NCI-H1092 (cell line): ENCODE measurements at places on chromosomes 12 and 14.
A peak's percentile ranks its signal among the peaks of the same experiment; 100 is the strongest.

DNA sequence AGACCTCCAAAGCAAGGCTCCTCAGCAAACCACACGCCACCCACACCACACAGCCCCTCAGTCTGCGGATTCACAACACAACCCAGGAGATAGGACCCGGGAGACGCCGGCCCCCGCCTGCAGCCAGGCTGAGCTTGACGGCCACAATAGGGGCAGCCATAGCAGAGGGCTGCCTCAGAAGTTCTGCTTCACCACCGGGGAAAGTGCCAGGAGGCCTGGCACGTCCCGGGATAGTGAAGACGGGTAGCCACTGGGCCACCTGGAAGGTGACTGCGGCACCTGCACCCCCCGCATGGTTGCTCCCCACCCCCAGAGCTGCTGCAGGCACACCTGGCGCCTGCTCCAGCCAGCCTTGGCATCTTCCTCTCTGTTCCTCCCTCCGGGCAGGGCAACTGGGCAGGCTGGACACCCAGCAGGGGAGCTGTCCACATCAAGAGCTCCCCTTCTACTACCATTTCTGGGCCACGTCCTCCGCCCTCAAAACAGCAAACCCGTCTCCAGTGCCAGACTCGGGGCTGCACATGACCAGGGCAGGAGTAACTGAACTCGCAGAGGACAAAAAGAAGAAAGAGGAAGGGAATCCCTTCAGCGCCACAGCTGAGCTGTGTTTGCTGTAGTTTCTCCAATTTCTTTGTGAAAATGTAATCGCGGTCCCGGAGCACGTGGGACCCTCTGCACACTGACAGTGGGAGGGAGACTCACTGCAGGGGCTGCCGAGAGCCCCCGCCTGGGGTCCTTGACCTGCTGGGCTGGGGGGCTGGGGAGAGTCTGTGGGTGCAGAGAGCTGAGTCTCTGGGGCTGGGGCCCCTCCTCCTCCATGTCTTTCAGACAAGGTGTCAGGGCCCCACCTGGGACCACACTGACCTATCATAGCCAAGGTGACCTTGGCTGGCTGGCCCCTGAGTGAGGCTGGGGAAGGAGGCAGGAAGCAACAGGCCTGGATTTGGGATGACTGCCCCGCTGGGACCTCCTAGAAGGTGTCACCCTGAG, 74.2 kb upstream of the C14orf180 start:
- no peak for DNase-seq

GRCh38 chr12:99619389-99620158, 28.0 kb upstream of the GARIN6 start:
- DNase-seq = no peak

- no peak for DNase-seq
These were observed 156.5 kb upstream of the RMST start for GRCh38 chr12:97306147-97306546.

DNA sequence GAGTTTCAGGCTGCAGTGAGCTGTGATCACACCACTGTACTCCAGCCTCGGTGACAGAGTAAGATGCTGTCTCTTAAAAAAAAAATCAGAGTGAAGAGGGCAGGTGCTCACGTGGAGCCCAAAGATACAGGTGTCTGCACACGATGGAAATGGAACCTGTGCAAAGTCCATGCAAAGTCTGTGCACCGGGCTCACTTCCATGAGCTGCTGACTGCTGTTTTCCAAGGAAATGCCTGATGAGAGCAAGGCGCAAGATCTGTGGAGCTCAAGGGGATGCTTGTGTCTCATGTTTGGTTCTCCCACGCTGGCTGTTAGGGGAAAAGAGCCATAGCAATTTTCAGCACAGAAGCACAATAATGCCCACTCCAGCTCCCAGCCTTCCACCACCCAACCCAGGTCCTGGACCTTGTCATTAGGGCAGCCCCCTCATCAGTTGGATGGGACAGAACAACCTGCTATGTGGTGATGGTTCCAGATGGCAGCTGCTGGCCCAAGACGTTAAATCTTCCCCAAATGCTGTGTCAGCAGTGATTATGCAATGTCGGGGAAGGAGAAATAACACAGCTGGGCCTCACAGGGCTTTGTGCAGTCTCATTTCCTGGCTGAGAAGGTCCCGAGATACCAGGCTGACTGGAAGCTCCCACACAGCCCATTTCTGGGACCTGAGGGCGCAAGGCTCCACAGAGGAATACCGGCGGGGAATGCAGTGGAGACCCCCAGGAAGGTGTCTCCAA, 27.9 kb upstream of the DICER1 start:
- DNase-seq = no peak

DNA sequence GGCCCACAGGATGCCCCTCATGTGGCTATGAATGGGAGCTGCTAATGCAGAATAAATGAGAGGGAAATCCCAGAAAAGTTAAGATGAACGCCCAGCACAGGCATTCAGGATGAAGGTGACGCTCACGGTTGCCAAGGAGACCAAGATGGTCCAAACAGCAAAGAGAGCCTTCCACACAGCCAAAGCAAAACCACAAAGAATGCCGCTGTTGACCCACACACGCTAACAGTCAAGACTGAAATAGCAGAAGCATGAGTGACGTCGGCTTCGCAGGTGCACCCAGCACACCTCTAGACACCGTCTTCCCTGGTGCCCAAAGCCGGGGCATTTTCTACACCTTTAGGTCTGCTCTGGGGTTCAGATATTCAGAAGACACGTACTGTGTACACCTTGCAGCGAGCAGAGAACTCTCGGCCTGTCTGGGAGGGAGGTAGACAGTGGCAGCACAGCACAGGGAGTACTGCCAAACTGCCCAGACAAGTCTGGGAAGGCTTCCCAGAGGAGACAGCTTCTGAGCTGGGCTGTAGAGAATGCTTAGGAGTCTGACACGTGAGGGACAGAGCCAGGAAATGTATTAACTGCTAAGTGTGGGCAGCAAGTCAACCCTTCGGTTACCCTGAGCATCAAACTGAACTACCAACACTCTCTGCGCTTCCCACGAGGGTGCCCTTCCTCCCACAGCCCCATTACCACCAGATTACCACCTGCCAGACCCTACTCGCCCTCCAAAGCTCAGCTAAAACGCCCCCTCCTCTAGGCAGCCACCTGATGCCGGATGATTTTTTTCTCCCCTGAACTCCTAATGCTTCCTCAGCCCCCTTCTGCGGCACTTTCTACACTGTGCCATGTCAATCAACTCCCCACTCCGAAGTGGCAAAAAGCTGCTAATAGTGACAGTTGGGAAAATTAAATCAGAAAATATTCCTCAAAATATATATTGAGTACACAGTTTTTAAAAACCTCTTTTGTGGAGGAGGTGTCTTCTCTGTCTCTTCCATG, 50.1 kb downstream of the CCDC88C start:
- DNase-seq = no peak

- peak; percentile 72 for DNase-seq
These were observed 699 bp downstream of the MGAT2 start for GRCh38 chr14:49621114-49621881.

GRCh38 chr14:55336691-55337090, 65.5 kb downstream of the FBXO34 start:
- no peak for DNase-seq

DNA sequence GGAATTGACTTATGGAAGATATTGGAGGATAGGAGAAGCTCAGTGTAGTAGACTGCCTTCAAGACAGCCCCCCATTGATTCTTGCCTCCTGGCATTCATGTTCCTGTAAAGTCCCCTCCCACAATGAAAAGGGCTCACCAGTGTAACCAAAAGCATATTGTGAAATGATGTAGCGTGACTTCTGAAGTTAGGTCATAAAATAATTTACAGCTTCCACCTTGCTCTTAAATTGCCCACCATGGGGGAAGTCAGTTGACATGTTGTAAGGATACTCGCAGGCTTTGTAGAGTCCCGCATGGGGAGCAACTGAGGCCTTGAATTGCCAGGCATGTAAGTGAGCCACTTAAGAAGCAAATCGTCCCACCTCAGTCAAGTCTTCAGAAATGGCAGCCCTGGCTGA, 25.1 kb downstream of the GTSF1 start:
- no peak for DNase-seq

- DNase-seq = no peak
These were observed 9.9 kb downstream of the CCDC175 start for GRCh38 chr14:59566725-59567124.

DNA sequence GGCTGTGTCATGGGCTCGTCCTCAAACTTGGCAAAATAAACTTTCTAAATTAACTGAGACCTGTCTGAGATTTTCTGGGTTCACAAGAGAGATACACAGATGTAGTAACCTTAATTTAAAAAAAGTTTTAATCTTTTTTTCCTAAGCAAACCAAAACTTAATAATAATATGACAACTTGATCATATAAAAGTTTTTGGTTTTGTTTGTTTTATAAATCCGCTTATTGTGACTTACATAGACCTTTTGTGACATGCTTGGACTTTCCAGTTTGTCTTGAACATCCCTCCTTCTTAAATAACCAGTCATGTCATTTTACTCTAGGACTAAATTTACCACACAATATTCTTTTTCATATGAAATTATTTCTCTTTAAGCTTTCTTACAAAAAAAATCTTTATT, 8.5 kb downstream of the RDH12 start:
- no peak for DNase-seq

- no peak for DNase-seq
These were observed 118.1 kb upstream of the FOXN3 start for GRCh38 chr14:89534902-89535685.

DNA sequence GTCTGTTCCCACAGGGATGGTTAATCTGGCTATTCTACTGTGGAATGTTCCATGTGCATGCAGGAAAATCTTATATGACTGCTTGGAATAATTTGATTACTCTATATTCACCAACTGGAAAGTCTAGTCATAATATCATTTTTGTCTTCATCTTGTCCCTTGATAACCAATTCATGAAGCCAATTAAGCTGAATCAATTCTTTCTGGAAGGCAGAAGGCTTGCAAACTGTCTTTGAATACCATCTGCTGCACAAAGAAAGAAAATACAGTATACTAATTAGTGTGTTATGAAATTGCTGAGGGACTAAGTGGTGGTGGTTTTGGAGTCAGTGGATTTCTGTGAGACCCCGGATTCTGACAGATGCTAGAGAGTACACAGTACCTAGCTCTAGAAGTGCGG, 546.5 kb upstream of the MIS18BP1 start:
- no peak for DNase-seq

DNA sequence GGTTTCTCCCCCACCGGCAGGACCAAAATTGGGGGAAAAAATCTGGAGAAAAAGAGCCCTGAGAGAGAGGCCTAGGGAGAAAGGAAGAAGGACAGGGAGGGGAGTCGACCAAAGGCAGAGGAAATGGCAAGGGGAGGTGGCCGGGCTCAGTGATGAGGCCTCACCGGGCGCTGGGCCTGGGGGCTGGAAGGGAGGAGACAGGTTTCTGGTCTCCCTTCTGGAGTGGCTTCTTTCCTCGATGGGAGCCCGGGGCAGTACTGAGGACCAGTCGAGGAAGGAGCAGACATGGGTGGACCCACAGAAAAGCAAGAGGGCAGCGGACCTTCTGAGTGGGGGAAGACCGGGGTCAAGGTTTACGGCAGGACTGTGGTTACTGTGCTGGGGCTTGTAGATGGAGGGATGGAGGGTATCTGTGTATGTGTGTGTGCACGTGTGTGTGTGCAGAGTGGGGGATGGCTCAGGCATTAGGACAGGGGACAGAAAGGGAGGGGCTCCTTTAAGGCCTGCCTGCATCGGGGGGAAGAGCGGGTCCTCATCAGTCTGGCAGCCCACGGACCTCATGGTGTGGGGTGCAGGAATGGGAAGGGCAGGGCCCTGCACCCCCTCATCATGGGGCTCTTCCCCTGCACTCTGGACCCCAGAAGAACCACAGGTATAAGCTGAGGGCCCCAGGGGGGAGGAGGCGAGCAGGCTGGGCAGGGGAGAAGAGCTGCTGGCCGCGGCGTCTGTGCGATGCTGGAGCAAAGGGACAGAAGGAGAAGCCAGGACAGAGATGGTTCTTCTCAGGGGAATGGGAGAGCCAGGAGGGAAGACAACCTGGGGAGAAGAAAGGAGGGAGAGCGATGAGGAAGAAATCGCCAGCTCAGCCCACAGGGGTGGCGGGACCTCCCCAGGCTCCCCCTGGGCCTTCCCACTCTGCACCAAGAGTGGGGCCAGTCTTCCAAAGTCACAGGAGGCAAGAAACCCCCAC, 15.1 kb upstream of the RPLP0 start:
- DNase-seq = no peak

GRCh38 chr12:109533487-109533740, 39.9 kb downstream of the MMAB start:
- DNase-seq = no peak

GRCh38 chr12:22740656-22741355, 115.8 kb downstream of the ETNK1 start:
- DNase-seq = no peak

GRCh38 chr14:36935976-36936678, 236.3 kb downstream of the SLC25A21 start:
- no peak for DNase-seq

GRCh38 chr14:101177301-101177971, 273.9 kb upstream of the RTL1 start:
- DNase-seq = no peak

DNA sequence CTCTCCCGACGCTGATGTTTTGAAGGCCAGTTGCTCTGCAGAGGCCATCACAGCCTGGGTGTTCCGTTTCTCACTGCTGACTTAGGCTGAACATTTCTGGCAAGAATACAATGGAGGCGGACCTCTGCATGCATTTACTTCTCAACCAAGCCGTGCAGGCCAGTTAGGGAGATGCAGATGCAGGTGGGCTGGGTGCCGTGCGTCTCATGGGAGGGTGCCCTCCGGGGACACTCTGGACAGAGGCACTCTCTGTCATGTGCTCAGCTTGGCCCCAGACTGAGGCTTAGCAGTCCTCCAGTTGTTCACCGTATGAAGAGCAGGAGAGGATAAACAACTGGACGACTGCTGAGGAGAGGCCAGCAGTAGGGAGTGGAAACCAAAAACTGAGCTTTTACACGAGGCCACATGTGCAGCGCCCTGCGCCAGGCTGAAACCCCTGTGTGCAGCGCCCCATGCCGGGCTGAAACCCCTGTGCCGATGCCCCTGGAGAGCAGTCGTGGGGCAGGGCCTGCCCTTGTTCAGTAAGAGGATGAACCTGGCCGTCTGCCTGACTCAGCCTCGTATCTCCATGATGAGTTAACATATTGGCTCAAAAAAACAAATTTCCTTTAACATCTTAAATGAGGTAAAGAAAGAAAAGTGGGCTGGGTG, 32.3 kb downstream of the DDX51 start:
- no peak for DNase-seq

DNA sequence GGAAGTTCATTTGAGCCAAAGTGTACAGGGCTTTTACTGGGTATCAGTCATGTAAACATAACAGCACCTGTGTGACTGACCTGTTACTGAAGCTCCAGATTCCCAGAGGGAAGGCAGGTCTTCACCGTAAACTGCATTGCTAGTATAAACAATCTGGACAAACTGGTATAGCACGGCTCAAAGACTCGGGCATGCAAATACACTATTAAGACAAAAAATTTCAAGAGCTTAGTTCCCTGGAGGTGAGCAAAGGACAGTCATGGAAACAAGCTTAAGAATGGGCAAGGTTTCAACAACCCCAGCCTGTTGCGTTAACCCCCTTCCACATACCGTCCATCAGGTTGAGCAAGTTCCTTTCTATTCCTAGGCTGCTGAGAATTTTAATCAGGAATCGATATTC, 9.4 kb downstream of the PARP11 start:
- DNase-seq = no peak
